Stimulated activated CD4-positive, alpha-beta T cell treated with anti-CD3 and anti-CD28 coated beads, Interleukin-12 subunit alpha, Interleukin-12 subunit beta, amount 100 ng/mL, for 4 hours (primary cell): ENCODE measurements at places on chromosomes 6 and 20.

DNA sequence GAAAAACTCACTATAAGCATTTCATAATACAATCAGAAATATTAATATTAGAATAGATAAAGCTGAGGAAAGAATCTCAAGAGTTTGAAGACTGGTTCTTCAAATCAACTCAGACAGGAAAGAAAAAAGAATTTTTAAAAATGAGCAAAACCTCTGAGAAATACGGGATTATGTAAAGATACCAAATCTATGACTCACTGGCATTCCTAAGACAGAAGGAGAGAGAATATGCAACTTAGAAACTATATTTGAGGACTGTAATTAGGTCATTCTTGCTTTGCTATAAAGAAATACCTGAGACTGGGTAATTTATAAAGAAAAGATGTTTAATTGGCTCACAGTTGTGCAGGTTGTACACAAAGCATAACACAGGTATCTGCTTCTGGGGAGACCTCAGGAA lies 665.1 kb downstream of the RNF144B start:
- DNase-seq: no peak

DNA sequence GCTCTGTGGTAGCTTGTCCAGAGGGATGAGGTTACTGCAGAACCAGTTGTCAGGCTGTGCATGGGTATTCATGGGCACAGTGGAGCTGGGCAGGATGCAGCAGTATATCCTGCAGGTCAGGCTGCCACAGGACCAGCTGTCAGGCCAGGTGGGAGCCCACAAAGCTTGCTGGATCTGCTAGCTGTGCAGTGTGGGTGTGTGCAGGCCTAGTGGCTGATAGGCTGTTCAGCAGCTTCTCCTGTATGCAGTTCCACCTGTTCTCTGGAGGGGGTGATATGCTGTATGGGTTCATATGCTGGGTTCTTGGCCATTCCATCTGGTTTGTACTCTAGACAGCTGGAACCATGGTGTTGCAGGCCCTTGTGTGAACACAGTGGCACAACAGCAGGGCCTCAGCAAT lies 40.6 kb upstream of the TPD52L1 start:
- DNase-seq: no peak

DNA sequence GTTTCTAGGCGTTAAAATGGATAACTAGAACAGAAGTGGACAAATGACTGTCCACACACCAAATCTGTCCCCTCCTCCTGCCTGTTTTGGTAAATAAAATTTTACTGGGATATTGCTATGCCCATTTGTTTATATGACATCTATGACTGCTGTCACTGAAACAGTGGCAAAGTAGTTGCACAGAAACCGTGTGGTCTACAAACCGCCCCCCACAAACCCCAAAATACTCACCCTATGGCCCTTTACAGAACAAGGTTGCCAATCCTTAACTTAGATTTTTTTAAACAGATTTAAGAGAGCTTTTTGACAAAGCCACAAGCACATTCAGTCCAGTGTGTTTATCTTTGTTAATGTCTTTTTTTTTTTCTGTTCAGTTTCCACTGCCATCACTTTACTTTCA lies 137.8 kb downstream of the MTFR2 start:
- no peak for DNase-seq

GRCh38 chr20:17169585-17170136 lies 57.2 kb upstream of the PCSK2 start:
- DNase-seq: no peak

- no peak for DNase-seq
These were observed 242.6 kb downstream of the ARID1B start for GRCh38 chr6:157019733-157020132.

DNA sequence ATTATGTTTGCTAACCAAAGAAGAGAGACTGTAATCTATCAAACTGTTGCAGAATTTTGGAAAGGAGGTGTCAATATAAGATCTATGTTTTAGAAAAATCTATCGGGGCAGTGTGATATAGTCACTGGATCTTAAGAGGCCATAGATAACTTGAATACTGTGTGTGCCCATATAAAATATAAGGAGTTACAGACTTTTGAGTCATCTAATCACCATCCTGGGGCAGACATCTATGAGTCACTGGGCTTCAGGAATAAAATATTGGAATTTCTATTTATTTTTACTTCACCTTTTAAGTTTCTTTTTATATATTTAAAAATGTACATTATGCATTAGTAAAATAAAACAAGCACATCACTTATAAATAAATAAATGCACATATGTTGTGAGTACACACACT lies 509.3 kb upstream of the MAN1A1 start:
- no peak for DNase-seq

DNA sequence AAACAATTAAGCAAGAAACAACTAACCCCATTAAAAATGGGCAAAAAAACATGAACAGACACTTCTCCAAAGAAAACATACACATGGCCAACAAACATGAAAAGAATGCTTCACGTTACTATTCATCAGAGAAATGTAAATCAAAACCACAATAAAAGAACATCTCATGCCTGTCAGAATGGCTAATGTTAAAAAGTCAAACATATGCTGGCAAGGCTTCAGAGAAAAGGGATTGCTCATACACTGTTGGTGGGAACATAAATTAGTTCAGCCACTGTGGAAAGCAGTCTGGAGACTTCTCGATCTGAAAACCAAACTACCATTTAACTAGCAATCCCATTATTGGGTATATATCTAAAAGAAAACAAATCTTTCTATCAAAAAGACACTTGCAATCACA lies 217.5 kb downstream of the TINAG start:
- DNase-seq: no peak

DNA sequence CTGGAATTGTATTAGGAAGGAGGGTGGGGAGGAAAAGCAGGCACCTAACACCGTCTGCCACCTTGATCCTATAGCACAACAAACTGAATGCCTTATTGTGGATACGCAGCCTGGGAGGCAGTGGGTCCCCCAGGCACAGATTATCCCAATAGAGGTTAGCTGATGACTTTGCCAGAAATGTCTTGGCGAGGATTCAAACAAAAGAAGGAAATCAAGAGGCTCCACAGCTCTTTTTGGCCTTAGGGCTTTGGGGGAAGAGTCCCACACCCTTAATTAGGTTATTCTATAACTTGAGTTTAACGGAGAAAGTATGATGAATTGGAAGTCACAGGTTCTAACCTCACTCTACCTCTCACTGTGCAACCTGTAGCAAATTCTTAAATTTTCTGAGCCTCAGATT lies 102.0 kb downstream of the MRPL14 start:
- DNase-seq: no peak

DNA sequence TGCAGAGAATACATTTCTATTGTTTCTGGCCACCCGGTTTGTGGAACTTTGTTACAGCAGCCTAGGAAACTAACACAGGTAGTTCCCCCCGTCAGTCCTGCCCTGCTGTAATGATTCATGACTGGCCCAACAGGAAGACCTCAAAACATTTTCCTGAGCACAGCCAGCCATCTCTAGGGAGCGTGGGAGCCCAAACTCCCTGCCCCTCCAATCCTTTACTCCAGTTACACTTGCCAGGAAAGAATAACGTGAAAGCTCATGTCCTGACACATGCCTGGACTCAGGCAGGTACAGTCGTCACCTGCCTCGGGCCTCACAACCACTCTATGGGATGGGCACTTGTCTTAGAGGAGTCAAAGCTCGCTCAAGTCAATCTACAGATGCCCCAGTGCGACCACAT lies 8.4 kb downstream of the TXNDC5 start:
- DNase-seq: no peak

- DNase-seq: no peak
These were observed 4.1 kb downstream of the ATP9A start for GRCh38 chr20:51763965-51764602.

GRCh38 chr6:109260126-109260525 lies 122.1 kb downstream of the CD164 start:
- no peak for DNase-seq

GRCh38 chr6:167668754-167669552 lies 157.8 kb upstream of the AFDN start:
- DNase-seq: no peak

- no peak for DNase-seq
These were observed 19.2 kb downstream of the TUBB2B start for GRCh38 chr6:3208098-3208774.

- DNase-seq: no peak
These were observed 94.8 kb downstream of the PTCHD4 start for GRCh38 chr6:48016020-48016755.

DNA sequence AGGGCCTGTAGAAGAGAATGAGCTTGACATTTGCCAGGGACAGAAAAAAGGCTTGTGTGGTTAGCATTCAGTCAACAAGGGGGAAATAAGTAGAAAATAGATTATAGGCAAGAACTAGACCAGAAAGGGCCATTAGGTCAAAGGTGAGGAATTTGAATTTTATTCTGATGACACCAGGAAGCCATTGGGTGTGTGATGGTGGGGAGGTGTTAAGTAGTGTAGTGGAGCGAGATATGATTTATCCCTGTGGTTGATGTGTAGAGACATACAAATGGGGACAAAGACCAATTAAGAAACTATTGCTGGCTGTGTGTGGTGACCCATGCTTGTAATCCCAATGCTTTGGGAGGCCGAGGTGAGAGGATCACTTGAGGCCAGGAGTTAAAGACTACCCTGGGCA lies 11.0 kb downstream of the DSTN start:
- DNase-seq: no peak

DNA sequence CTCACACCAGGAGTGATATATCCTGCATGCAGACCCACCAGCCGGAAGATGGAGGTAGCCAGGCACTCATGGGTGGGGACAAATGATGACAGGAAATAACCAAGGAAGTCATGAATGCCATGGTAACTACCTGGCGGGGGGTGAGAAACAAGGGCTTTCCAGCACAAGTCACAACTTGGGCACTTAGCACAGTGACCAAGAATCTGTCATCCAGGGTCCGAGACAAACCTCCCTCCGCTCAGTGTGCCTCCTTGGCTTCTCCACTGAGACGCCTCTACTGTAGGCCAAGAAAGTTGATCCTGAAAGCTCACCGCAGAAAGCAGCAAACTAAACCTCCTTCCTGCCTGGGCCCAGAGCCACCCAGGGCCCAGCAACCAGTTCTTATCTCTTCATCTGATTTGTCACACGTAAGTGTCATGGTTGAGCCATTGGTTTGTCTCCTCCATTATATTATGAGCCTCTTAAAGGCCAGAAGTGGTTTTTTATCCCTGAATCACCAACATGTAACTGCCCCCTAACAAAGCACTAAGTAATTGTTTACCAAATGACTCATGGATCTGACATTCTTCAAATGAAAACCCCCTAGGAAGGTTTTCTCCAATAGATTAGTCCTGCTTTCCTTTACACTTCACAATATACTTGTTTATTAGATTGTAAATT lies 84.3 kb upstream of the TAB2 start:
- DNase-seq: peak; percentile 16

GRCh38 chr6:95352064-95352795 lies 225.1 kb upstream of the MANEA start:
- DNase-seq: no peak

- DNase-seq: no peak
These were observed 6.0 kb downstream of the TCF21 start for GRCh38 chr6:133894795-133895358.

- DNase-seq: no peak
These were observed 156.2 kb downstream of the BTBD9 start for GRCh38 chr6:38483526-38483925.

- DNase-seq: no peak
These were observed 419.2 kb downstream of the EPM2A start for GRCh38 chr6:145315982-145316600.

- no peak for DNase-seq
These were observed 178.6 kb downstream of the BACH2 start for GRCh38 chr6:90118069-90118468.

DNA sequence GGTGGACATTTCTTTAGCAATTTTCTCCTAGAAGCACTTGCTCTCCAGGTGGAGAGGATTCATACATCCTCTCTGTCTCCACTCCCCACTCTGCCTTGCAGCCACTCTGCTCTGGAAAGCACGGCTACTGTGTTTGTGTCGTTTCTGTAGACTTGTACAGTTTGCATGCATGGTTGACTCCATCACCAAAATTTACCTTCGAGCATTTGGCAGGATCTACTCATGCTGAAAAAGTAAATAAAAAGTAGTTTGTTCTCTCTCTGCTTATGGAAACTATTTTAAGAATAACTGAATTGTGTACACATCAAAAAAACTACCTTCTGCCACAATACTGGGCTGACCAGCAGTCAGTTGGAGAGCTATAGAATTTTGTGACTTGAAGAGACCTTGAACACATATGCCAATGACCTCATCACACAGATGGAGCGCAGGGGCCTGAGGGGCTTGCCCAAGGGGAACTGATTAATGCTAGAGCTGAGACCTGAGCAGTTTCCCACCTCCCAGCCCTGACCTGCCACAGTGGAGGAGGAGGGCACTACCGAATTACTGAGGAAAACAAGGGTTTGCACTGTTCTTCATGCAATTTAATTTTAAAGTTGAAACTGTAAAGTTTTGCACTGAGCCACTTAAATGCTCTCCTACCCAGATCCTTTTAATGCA lies 33.7 kb upstream of the FOXQ1 start:
- DNase-seq: no peak

DNA sequence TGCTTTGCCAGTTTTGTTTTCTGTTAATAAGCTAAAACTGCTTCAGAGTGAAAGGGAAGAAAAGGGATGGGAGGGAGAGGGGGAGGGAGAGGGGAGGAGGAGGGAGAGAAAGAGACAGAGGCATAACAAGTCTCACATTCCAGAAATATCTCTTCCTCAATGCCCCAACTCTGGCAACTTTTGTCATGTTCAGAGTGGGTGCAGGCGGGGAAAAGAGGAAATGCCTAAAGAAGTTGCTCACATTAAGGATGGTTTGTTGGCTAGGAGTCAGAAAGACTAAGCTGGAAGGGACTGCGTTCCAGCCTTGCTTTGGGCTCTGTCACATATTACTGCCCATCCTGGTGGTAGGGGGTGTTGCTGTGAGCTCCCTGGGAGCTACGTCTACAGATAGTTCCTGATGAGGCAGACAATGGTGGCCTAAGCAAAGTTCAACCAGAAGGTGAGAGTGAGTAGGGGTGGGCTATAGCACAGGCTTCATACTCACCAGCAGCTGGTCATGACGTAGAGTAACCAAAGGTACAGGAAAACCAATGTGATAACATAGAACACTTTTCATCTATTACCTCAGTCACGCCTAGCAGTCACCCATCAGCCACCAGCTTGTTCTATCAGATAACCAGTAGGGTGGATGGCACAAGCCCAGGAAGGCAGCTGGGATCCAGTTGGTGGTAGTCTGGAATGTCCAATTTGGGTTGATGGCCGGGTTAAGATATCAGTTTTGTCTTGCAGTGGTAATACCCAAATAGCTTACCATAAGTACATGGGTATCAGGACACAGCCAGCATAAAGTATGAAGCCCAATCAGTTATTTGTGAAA lies 2.1 kb downstream of the TSPYL4 start:
- no peak for DNase-seq

- DNase-seq: no peak
These were observed 365.4 kb downstream of the PHF3 start for GRCh38 chr6:64000818-64001491.
